ENCODE measurements at places on chromosomes 3 and 15.
A peak's percentile ranks its signal among the peaks of the same experiment; 100 is the strongest.

DNA sequence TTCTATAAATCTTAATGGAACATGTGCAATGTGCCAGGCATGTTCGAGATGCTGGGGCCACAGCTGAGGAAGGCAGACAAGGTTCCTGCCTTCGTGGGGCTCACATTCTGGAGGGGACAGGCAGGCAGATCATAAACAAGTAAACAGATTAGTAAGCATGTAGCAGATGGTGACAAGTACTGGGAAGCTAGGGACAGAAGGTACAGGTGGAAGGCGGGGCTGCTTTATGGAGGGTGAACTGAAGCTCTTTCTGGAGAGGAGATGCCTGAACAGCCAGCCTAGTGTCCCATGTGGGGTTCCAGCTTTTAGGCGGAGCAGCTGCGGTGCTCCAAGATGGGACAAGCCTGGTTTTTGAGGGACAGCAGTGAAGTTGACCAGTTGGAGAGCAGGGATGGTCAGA is 74.7 kb upstream of the SNRK start:
- no peak for DNase-seq
- no peaks in the 10 kb centered on the region for H3K36me3 ChIP-seq
- H3K27me3 ChIP-seq, result no peaks in the 10 kb centered on the region
- H3K4me3 ChIP-seq, result no peak overlapping the region
- H3K27ac ChIP-seq, result peak overlapping the region; percentile 7

- DNase-seq, result no peak
- no peaks in the 10 kb centered on the region for H3K27me3 ChIP-seq
- H3K4me1 ChIP-seq, result peaks cover 26% of the 10 kb centered on the region
- no peak overlapping the region for H3K27ac ChIP-seq
- H3K36me3 ChIP-seq, result peaks cover 2% of the 10 kb centered on the region
These were observed 19.4 kb upstream of the PPP4R2 start for GRCh38 chr3:72977060-72977808.

- peaks cover 1% of the 10 kb centered on the region for H3K4me1 ChIP-seq
- no peak for DNase-seq
- no peaks in the 10 kb centered on the region for H3K36me3 ChIP-seq
- H3K27me3 ChIP-seq, result no peaks in the 10 kb centered on the region
- H3K4me3 ChIP-seq, result no peak overlapping the region
- H3K27ac ChIP-seq, result no peak overlapping the region
These were observed 251.3 kb upstream of the GBE1 start for GRCh38 chr3:82012775-82013174.

DNA sequence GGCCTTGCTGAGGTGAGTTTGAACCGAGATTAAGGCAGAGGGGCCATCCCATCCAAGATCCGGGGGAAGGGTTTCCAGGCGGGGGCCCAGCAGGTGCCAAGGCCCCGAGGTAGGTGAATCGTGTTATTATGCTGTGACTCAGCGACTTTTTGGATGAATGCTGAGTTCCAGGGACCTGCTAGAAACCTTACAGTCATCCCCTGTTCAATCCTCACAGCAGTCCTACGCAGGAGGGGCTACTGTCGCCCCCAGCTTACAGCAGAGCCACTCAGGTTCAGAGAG is 40.9 kb downstream of the DNAJB8 start:
- H3K4me3 ChIP-seq, result no peak overlapping the region
- peaks cover 46% of the 10 kb centered on the region for H3K27me3 ChIP-seq
- peaks cover 9% of the 10 kb centered on the region for H3K4me1 ChIP-seq
- no peaks in the 10 kb centered on the region for H3K36me3 ChIP-seq
- no peak overlapping the region for H3K27ac ChIP-seq
- no peak for DNase-seq

GRCh38 chr3:43369404-43370292 is 83.3 kb downstream of the SNRK start:
- DNase-seq, result no peak
- peaks cover 1% of the 10 kb centered on the region for H3K36me3 ChIP-seq
- no peaks in the 10 kb centered on the region for H3K4me1 ChIP-seq
- H3K27ac ChIP-seq, result no peak overlapping the region

DNA sequence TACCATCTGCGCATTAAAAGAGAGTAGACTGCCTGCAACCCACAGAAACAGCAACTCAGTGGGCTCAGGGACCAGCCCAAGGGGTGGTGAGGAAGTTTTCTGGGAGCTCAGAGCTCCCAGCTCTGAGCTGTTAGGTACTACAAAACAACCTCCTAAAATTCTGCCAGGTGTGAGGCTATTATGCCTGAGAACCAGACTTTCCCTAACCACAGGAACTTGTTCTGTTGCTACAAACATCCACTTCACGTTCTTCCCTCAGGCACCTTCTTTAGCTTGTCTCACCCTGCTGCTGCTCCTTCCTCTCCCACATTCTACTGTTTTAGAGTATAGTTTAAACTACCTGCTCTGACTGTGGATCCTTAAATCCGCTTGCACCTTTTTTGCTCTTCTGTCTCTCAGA is 399.4 kb downstream of the ROBO1 start:
- no peak overlapping the region for H3K4me3 ChIP-seq
- H3K27ac ChIP-seq, result peak overlapping the region; percentile 8
- DNase-seq, result no peak
- H3K4me1 ChIP-seq, result peaks cover 11% of the 10 kb centered on the region

- no peak overlapping the region for H3K27ac ChIP-seq
- no peaks in the 10 kb centered on the region for H3K27me3 ChIP-seq
- no peaks in the 10 kb centered on the region for H3K36me3 ChIP-seq
- peaks cover 26% of the 10 kb centered on the region for H3K4me1 ChIP-seq
- no peak for DNase-seq
- H3K4me3 ChIP-seq, result no peak overlapping the region
These were observed 28.6 kb upstream of the SEMA3F start for GRCh38 chr3:50126287-50127211.

DNA sequence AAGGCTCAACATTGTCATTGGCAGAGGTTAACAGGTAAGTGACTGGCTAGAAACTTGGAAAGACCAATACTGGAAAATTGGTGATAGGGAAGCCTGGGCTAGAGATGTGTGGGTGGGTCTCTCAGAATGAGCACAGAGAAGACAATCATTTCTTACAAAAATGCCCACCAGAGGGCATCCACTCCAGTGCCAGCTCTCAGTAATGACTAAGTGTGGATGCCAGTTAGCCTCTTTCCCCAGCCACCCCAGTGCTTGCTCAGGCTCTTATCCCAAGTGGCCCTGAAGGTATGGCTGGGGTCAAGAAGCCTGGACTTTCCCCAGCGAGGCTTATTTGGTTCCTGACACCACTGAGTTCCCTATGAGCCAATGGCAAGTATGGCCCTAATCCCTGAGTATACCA is 115.9 kb upstream of the ST8SIA2 start:
- no peak for DNase-seq
- no peak overlapping the region for H3K4me3 ChIP-seq
- H3K27me3 ChIP-seq, result no peaks in the 10 kb centered on the region
- H3K27ac ChIP-seq, result no peak overlapping the region
- no peaks in the 10 kb centered on the region for H3K36me3 ChIP-seq
- no peaks in the 10 kb centered on the region for H3K4me1 ChIP-seq

GRCh38 chr3:144942093-144942837 is 970.6 kb downstream of the DIPK2A start:
- H3K36me3 ChIP-seq, result no peaks in the 10 kb centered on the region
- no peak overlapping the region for H3K27ac ChIP-seq
- no peaks in the 10 kb centered on the region for H3K27me3 ChIP-seq

DNA sequence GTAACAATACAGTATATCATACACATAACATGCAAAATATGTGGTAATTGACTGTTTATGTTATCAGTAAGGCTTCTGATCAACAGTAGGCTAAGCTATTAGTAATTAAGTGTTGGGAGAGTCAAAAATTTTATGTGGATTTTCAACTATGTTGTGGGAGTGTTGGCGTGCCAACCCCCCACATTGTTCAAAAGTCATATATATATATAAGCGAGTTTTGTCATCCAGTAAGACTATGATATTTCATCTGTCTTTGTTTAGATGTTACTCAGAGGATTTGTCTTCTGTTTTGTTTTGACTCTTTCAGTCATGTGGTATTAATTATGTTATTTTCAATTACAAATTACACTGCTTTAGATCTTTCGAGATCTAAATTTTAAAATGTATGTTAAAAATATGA is 51.0 kb upstream of the RAP2B start:
- no peak overlapping the region for H3K4me3 ChIP-seq
- DNase-seq, result no peak
- H3K27me3 ChIP-seq, result no peaks in the 10 kb centered on the region
- H3K4me1 ChIP-seq, result no peaks in the 10 kb centered on the region
